ENCODE measurements at places on chromosomes 12 and 14. TPM values are rescaled to one million over a fixed set of nuclear protein-coding genes. Genes with fewer than 3 reads are reported as not detected.

DNA sequence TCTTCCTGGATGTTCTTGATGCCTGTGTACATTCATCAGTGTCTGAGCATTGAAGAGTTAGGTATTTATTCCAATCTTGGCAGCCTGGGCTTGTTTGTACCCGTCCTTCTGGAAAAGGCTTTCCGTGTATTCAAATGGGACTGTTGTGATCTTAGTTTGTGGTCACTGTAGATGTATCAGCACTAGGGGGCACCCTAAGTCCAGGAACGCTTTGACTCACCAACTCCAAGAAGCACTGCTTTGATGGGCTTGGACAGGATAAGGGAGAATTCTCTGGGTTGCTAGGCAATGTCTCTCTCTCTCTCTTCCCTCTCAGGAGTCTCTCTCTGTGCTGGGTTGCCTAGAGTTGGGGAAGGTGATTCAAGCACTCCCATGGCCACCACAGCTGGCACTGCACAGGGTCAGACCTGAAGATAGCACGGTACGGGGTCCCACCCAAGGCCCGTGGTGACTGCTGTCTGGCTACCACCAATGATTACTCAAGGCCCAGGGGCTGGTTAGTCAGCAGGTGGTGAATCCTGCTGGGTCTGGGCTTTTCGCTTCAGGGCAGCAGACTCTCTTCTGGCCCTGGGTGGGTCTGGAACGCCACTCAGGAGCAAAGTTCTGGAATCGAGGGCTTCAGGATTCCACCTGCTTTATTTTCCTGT, 211.1 kb upstream of the RGS6 start:
- DNase-seq: peak; percentile 2

DNA sequence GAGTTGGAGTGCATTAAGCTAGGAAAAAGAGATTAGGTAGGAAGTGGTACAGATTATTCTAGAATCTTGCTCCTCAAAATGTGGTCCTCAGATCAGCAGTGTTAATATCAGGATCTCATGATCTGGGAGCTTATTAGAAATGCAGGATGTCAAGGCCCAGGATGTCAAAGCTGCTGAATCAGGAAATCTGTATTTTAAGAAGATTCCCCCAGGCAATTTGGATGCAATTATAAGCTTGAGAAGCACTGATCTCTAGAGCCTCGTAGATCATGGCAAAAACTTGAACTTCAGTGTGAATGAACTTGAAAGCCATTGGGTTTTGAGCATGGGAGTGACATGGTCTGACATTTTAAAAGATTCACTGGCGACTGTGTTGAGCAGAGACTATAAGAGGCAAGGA, 6.6 kb downstream of the NCAPD2 start:
- DNase-seq: no peak

- peak; percentile 21 for DNase-seq
Measured at GRCh38 chr12:65962921-65963861, 138.9 kb downstream of the HMGA2 start.

- DNase-seq: no peak
Measured at GRCh38 chr14:75875958-75876357, 105.8 kb downstream of the TGFB3 start.

GRCh38 chr12:64840949-64841717, 16.7 kb downstream of the TBC1D30 start:
- DNase-seq: no peak

- no peak for DNase-seq
Measured at GRCh38 chr14:51333901-51334521, 94.0 kb downstream of the TMX1 start.

The GPX2 gene
- total RNA-seq: not detected

DNA sequence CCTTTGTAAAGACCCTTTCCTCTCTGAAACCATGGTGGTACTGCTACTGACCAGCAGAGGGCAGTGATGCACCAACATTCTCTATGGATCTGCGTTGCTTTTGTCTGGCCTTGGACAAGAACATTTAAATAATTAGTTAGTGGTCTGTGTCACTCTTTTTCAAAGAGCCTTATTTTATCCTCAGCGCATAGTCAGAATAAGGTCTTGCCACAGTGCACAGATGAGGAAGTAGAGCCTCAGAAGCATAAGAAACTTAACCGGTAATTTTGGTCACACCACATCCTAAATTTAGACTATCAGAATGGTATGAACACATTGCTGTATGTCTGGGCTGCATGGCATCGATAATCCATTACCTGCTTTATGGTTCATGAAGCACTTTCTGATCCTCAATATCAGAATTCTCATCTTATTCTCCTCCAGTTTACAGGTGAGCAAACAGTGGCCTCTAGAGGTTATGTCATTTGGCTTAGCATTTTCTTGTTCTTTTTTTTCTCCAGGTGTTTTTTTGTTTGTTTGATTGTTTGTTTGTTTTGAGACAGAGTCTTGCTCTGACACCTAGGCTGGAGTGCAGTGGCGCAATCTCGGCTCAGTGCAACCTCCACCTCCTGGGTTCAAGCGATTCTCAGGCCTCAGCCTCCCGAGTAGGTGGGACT, 23.7 kb upstream of the IFT81 start:
- peak; percentile 42 for DNase-seq

The RAD51B gene
- total RNA-seq: 31.6 TPM
